Naive thymus-derived CD4-positive, alpha-beta T cell (primary cell): ENCODE measurements at places on chromosomes 7 and 10.

GRCh38 chr7:29005829-29006228 is 47.7 kb upstream of the TRIL start:
- DNase-seq, result no peak

- DNase-seq, result no peak
Observed at GRCh38 chr7:108028111-108028510, 25.1 kb upstream of the LAMB1 start.

DNA sequence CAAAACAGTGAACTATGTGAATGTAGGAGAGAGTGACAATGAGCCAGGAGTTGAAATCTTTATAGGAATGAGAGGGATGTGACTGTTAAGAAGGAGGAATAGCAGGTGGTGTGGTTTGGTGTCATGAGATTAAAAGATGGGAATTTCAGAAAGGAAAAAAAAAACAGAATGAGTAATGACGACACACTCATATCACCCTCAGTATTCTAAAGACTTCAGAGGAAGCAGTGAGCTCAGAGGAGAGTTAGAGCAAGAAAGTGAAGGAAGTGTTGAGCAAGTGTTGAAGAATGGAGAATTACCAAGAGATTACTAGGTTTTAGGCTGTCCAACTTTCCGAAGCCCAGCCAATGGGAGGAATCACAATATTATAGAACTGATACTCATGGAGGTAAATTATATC is 220.5 kb upstream of the HGF start:
- DNase-seq, result no peak

GRCh38 chr10:132859084-132859855 is 73.3 kb upstream of the NKX6-2 start:
- no peak for DNase-seq

DNA sequence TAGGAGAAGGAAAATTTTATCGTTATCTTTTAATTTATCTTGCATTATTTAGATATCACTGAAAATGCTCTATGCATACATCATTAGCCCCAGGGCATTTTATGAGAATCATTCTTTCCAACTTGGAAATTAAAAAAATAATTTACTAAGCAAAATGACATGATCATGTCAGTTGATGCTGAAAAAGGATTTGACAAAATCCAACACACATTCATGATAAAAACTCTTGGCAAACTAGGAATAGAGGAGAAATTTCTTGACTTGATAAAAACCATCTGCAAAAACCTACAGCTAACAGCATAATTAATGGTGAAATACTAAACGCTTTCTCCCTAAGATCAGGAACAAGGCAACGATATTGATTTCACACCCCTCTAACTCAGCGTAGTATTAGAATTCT is 40.2 kb upstream of the RSU1 start:
- DNase-seq, result no peak

GRCh38 chr10:650886-651615 is 38.4 kb downstream of the DIP2C start:
- DNase-seq, result no peak

GRCh38 chr7:33933611-33934281 is 28.4 kb downstream of the BMPER start:
- DNase-seq, result no peak

GRCh38 chr10:92880233-92880861 is 32.0 kb downstream of the EXOC6 start:
- no peak for DNase-seq

DNA sequence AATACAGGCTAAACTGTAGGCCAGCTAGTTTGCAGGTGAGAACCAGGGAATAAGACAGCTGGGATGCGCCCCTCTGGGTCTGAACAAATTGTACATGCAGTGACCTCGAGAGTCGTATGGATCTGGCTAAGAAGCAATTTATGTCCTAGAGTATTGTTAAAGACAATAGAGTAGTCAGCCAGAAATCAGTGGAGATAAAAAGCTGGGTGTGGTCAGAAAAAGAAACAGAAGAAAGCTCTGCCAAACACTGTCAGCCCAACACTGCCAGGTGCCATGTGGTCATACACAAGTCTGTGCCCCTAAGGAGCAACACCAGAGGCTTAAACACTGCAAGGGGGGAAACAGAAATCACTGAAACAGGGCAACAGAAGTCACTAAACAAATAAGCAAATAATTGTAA is 62.2 kb downstream of the CNOT4 start:
- no peak for DNase-seq

- DNase-seq, result no peak
Observed at GRCh38 chr10:86258499-86258898, 108.1 kb downstream of the GRID1 start.

DNA sequence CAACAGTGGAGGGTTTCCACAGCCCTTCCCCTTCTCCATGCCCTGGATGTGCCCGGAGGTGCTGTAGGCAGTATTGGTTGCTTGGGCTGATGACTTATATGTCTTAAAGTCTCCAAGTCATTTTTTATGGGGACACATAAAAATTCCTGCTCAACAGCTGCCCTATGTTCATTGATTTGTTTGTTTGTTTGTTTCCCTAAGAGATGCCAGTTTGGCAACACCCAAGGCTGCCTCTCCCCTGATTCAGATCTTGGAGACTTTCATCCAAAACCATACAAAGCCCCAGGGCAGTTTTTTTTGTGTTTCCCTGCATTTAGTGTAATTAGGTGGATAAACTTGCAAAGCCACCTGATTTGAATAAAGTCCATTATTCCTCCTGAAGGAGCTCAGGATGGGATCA is 115.3 kb downstream of the PLPP4 start:
- DNase-seq, result no peak

- no peak for DNase-seq
Observed at GRCh38 chr10:98268694-98269431, 869 bp upstream of the LOXL4 start.

- no peak for DNase-seq
Observed at GRCh38 chr10:119454316-119454715, 88.2 kb downstream of the RGS10 start.

DNA sequence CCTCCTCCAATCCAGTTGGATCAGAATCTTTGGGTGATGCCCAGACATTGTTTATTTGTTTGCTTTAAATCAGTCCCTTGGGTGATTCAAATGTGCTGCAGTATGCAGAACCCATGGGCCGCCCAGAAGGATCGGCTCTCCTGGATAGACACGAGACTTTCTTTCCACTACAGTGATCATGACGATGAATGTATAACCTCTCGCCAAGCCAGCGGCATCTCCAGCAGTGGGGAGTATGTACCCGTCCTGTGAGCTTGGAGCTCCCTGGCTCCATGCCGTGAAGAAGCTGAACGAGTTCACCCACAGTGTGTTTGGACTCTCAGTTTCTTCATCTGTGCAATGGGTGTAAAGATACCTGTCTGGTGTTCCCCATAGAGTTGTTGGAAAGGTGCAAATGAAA is 162.3 kb downstream of the CAMK1D start:
- DNase-seq, result no peak

- no peak for DNase-seq
Observed at GRCh38 chr7:102073931-102074880, 212.5 kb upstream of the SH2B2 start.

DNA sequence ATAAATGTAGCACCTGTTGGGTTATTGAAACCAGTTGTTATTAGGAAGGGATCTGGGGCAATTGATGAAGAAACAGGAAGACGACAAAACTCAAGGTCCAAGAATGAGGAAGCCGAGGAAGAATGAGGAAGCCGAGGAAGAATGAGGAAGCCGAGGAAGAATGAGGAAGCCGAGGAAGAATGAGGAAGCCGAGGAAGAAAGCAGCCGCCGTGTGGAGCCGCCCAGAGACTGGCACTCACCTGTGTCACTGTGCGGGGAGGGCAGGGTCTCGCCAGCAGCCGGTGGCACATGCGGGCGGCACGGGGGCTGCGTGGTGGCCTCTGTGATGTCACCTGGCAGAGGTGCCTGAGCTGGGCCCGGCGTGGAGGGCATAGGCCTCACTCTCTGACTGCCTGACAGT is 71.1 kb upstream of the CFAP46 start:
- DNase-seq, result no peak

- DNase-seq, result no peak
Observed at GRCh38 chr10:93512565-93512964, 16.2 kb downstream of the CEP55 start.
